ENCODE measurements at places on chromosomes 2 and 18.

GRCh38 chr2:102072741-102073140, 69.8 kb upstream of the IL1R1 start:
- DNase-seq: no peak

DNA sequence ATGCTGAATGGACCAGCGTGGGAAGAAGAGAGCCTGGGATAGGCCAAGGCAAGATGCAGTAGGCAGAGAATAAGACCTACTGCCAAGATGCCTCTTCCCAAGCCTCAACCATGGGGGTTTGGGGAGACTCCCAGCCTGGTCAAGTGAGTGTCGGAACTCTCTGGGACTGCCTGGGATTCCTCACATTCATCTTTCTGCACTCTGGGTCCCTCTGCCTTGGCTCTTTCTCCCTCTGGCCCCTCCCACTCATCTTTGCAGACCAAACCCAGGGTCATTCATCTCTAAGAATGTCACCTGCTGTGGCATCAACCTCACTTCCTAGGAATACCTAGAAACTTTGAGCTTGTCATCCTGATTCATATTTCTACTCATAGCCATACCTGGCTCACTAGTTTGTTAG, 211.3 kb upstream of the HNRNPA3 start:
- DNase-seq: no peak

DNA sequence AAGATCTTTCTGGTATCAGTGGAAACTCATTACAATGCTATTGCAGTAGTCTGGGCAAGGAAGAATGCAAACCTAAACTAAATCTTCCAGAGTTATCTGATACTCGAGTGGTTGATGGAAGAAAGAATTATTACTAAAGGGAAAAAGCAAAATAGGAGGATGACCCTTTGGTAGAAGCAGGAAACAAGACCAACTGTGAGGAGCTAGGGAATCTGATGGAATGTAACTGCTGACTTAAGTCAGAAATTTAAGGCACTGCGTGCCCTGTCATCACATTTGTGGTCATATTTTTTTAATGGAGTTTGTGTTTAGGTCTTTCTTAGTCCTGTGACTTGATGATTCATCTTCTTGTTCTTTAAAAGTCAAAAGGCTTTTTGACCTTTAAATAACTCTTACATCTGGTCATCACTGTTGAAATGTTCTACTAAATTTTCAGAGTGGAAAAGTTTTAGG, 36.5 kb upstream of the ARMC9 start:
- no peak for DNase-seq

DNA sequence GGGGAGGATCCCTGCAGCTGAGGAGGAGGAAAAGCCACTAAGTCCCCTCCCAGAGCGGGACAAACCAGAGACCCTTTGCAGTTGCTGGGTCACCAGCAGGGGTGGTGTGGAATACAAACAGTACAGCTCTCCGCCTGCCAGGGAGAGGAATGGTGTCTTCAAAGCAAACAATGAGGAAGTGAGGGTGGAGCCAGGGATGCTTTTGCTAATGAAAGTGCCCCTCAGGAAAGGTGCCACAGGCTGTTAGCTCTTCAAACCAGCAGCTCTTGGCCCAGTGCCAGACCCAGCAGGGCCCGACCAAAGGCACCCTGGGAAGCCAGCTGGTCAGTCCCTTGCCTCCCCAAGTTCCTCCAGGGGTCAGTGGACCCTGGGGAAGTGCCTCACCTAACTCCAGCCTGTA, 102.8 kb downstream of the HIBCH start:
- DNase-seq: no peak

DNA sequence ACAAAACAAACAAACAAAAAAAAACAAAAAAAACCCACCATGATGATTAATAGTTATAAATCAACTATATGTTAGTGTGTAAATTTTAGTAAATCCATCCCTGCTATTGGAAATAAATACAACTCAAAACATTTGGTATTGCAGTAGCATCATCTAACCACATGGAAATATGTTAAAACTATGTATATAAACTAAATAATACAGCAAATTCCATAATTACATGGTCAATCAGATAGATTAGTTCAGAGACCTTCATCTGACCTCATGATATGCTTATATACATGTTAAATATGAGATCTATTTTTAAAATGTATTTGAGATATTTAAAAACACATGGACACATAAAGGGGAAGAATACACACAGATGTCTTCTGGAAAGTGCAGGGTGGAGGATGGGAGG, 384.2 kb downstream of the TMX3 start:
- no peak for DNase-seq

DNA sequence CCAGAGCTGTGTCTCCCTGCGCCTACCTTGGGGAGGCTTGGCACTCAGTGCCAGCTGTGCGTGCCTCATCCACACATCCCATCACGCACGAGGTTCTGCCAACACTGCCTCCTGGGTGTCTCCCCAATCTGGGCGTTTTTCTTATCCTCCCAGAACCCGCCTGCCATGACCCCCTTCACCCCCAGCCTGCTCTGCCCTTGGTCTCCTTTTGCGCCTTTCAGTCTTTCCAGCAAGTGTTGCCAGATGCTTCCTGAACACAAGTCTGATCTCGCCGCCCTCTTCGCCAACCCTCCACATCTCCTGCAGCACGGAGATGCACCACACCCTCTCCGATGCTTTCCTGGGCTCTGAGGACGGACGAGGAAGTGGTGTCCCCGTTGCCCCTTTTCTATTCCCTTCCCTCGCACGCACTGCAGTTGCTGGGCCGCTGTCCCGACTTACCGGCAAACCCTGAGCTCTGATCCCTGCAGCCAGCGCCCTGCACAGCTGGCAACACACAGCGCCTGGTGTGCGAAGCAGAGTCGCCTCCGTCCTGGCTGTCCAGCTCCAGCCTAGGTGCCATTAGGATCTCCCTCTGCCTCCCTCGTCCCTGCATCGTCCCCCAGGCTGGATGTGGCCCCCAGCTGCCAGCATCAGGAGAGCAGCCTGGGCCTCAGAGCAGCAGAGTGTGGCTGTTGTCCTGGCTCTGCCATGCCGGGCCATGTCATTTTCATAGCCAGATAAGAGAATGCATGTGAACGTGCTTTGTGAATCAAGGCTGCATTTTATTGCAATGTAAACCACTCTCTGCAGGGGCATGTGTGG, 22.6 kb upstream of the ALLC start:
- DNase-seq: peak; percentile 35

- no peak for DNase-seq
These were observed 21.1 kb upstream of the PLEK start for GRCh38 chr2:68344031-68344430.

GRCh38 chr2:16660114-16660513, 5.5 kb downstream of the CYRIA start:
- no peak for DNase-seq

GRCh38 chr18:31497836-31498573, at the start of gene DSG2:
Gene DSG2, plus strand, starts transcription at chr18:31498177. Its CDS starts 75 bp downstream, at chr18:31498252.
- DNase-seq: peak; percentile 68
